ENCODE measurements at places on chromosomes 1 and 21.

- H3K27me3 ChIP-seq = no peaks in the 10 kb centered on the region
- H3K36me3 ChIP-seq = peaks cover 4% of the 10 kb centered on the region
- DNase-seq = no peak
- peaks cover 1% of the 10 kb centered on the region for H3K4me1 ChIP-seq
- no peak overlapping the region for H3K4me3 ChIP-seq
Observed at GRCh38 chr1:9346566-9346965, 53.9 kb downstream of the SPSB1 start.

GRCh38 chr1:79969886-79970285 is 963.4 kb upstream of the ADGRL4 start:
- H3K36me3 ChIP-seq = no peaks in the 10 kb centered on the region
- no peak for DNase-seq
- H3K4me1 ChIP-seq = no peaks in the 10 kb centered on the region
- no peak overlapping the region for H3K27ac ChIP-seq
- no peaks in the 10 kb centered on the region for H3K27me3 ChIP-seq
- no peak overlapping the region for H3K4me3 ChIP-seq

- DNase-seq = no peak
- H3K27ac ChIP-seq = no peak overlapping the region
- H3K4me1 ChIP-seq = peaks cover 11% of the 10 kb centered on the region
- H3K4me3 ChIP-seq = no peak overlapping the region
- H3K36me3 ChIP-seq = no peaks in the 10 kb centered on the region
Observed at GRCh38 chr1:202857136-202857610, 31.8 kb downstream of the RABIF start.

- H3K4me1 ChIP-seq = no peaks in the 10 kb centered on the region
- DNase-seq = no peak
- no peak overlapping the region for H3K27ac ChIP-seq
- H3K27me3 ChIP-seq = no peaks in the 10 kb centered on the region
- no peaks in the 10 kb centered on the region for H3K36me3 ChIP-seq
Observed at GRCh38 chr1:14168326-14169063, 430.0 kb upstream of the KAZN start.

DNA sequence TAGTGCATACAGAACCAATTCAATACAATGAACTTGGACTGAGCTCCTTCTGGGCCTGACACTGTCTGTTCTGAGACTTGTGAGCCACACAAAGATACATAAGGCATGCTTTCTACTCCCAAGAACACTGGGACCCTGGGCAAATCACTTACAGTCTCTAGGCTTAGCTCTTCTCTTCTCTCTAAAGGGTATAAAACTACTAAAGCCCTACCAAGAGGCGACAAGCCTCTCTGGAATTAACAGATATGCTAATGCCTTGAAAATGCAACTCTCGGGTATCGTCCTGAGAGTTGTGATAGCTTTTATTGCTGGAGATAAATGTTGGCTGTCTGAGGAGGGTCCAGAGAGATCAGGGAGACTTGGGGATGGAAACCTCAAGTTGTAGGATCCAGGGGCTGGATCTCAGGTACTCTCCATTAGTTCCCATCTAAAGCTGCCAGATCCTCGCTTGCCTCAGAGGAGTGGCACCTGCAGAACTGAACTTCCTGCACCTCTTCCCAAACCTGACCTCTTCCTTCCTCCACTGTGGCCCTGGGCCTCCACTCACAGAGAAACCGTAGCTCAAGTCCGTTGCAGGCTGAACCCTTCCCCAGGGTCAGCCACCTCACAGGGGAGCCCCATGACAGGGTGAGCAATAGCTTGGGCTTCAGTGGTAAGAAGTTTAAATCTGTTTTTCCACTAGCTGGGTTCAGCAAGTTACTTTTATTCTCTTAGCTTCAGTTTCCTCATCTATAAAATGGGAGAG is 11.5 kb upstream of the CFAP45 start:
- no peaks in the 10 kb centered on the region for H3K27me3 ChIP-seq
- DNase-seq = no peak
- peaks cover 41% of the 10 kb centered on the region for H3K4me1 ChIP-seq
- H3K27ac ChIP-seq = peak overlapping the region; percentile 91

DNA sequence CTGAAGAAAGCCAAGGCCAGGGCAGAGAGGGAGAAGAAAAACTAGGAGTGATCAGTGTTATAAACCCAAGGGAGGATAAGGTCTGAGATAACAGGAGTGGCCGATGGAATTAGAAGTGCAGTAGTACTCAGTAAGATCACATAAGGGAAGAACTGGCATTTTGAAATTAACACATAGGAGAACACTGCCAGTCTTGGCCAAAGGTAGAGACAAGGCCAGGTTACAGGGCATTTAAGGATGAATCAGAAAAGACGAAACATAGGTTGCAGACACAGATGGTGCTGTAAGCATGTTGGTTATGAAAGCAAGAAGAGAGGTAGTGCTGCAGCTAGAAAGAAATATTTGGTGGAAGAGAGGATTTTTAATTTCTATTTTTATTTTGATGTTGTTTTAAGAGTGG is 278.9 kb upstream of the SNX7 start:
- H3K36me3 ChIP-seq = no peaks in the 10 kb centered on the region
- DNase-seq = no peak
- H3K4me1 ChIP-seq = peaks cover 7% of the 10 kb centered on the region
- H3K27me3 ChIP-seq = peaks cover 32% of the 10 kb centered on the region
- H3K4me3 ChIP-seq = no peak overlapping the region
- no peak overlapping the region for H3K27ac ChIP-seq

DNA sequence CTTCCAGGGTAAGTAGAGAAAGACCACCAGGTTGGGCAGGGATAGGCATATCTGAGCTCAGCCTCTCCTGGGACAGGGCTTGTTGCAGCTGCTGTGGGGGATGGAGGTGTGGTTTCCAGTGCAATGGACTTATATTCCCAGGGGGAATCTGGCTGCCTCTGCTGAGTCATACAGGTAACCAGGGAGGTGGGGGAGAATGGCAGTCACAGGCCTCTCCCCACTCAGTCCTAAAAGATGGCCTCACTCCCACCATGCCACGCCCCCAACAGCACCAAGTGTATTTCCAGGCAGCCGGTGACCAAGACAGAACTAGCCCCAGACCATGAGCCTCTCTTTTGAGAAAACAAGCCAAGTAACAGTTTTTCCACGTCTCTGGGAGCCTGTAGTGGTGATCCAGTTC is 1240.7 kb downstream of the BRINP3 start:
- no peaks in the 10 kb centered on the region for H3K4me1 ChIP-seq
- H3K27me3 ChIP-seq = no peaks in the 10 kb centered on the region
- no peaks in the 10 kb centered on the region for H3K36me3 ChIP-seq
- H3K27ac ChIP-seq = no peak overlapping the region
- no peak for DNase-seq
- H3K4me3 ChIP-seq = no peak overlapping the region

GRCh38 chr1:10155087-10155712 is 55.2 kb upstream of the KIF1B start:
- H3K4me1 ChIP-seq = no peaks in the 10 kb centered on the region
- H3K36me3 ChIP-seq = peaks cover 9% of the 10 kb centered on the region
- no peak overlapping the region for H3K27ac ChIP-seq
- H3K27me3 ChIP-seq = no peaks in the 10 kb centered on the region

GRCh38 chr1:206770531-206771337 is at the start of gene IL19:
TSS of gene IL19 (plus strand) at chr1:206770773. CDS start at chr1:206836663, 65,890 bp downstream.
- H3K27ac ChIP-seq = peak within 1 kb of the TSS; percentile 49
- H3K4me1 ChIP-seq = peaks cover 82% of the 10 kb centered on the region
- H3K36me3 ChIP-seq = no peaks in the 10 kb centered on the region
- peaks cover 21% of the 10 kb centered on the region for H3K27me3 ChIP-seq
- no peak for DNase-seq
